Stimulated activated CD8-positive, alpha-beta memory T cell treated with anti-CD3 and anti-CD28 coated beads, Interleukin-4, amount 100 ng/mL, for 1 hour (primary cell): ENCODE measurements at places on chromosomes 12 and 14.

DNA sequence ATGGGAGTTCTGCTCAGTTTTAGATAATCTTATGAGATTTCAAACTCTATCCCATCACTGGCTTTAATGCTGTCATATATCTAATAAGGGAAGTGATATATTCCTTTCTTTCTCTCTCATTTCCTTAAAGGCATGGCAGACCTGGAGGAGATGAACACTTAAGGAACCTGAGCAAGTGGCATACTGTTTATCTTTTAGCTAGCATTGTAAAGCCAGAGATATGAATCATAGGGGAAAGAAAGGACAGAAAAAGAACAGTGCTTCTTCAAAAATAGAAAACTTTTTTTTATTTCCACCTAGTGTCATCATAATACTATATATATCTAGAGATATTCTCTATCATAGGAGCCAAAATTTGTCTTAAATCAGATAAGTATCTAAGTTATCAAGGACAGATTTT lies 68.3 kb upstream of the PSMA6 start:
- no peak for DNase-seq

DNA sequence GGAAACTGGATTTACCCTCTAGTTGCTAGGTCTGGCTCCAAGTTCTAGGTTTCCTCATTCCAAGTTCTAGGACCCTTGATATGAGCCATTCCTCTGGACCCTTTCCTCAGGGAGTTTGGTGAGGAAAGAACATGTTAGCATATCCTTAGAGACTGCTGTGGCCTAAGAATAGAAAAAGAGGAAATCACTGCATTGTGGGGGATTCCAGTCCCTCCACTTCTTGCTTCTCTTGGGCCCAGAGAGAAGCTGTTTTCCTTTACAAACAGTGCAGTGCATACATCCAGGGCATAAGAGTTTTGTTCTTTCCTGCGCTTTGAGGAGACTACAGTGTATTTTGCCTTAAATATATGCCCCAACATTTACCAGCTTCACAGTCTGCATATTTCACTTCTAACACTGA lies 59.0 kb downstream of the LLPH start:
- no peak for DNase-seq

GRCh38 chr14:94768521-94769390 lies 1.2 kb downstream of the GSC start:
- no peak for DNase-seq

DNA sequence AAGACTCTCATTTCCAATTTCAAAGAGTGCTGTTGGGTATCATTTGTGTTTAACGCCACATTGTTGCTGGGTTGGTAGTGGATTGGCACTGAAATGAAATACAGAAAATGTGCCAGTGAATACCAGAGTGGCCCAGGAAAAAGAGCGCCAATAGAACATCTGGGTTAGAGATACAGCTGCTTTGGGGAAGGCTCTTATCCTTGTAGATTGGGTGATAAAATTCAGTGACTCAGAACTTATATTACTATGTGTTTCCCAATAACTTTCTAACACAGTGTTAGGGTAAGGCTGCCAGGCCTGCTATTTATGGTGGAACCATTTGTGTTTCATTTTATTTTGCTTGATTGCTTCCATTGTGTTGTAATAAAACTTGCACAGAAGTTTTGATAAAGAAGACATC lies 168.2 kb upstream of the SSTR1 start:
- no peak for DNase-seq

DNA sequence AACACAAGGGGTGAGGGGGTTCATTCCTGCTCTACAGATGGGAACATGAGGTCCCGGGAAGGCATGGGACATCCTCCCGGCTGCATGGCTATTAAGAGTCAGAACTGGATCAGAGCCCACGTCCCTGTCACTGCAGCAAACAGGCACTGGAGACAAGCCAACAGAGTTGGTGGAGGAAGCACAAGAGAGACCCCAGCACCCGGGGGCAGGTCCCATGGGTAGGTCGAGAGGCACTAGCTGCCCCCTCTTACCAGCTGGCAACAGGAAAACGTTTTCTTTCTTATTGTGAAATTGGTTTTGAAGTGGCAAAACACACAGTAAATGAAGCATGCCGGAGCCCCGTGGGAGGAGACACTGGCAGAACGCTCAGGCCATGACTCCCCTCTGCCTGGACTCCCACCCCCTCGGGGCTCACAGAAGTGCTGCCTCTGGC lies 43.6 kb downstream of the SYNE3 start:
- DNase-seq = no peak

DNA sequence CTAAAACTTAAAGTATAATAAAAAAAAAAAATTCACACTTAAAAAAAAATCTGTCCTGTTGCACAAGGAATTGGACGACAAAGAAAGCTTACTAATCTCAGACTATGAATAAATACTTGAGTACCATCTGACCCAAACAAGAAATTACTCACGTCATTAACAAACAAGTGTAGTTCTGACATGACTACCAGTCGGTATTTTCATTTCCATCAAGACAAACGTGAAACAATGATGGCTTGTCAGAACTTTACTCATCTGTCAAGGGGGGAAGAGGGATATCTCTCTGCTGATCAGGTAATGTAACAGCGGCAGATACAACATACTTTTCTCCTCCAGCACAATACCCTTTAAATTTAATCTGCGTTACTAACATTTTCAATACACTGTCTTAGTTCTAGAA lies 78.3 kb downstream of the CDK17 start:
- no peak for DNase-seq

DNA sequence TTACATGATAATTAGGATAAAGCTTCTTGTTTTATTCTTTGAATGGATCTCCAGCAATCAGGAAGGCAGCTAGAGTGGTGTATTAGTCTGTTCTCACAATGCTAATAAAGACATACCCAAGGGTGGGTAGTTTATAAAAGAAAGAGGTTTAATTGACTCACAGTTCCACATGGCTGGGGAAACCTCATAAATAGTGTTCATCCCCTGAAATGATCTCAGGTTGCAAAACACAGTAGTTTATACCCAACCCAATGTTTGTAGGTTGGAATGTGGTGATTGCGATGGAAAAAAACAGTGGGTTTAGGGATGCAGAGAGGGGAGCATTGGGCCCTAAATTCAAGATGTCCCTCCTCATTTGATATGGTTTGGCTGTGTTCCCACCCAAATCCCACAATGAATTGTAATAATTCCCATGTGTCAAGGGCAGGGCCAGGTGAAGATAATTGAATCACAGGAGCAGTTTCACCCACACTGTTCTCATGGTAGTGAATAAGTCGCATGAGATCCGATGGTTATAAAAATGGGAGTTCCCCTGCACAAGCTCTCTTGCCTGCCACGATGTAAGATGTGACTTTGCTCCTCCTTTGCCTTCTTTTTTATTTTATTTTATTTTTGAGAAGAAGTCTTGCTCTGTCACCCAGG lies 11.5 kb downstream of the MUCL1 start:
- DNase-seq = no peak
